ENCODE measurements at places on chromosomes 6 and 20.
A peak's percentile ranks its signal among the peaks of the same experiment; 100 is the strongest.

DNA sequence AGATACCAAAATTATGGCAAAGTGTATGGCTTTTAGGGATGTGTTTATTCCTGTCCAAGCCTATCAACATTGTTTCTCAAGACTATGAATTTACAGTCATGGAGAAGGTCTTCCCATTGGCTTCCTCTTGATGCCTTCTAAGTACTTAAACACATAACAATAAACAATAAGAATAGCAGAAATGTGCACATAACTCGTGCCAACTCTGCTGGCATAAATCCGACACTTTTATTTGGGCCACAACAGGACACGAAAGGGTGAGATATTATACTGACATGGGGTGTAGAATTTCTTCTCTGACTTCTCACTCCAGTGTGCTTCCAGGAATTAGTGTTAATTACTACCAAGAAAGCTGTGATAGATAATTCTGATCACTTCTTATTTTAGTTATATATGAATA, 695.9 kb upstream of the SLC35B3 start:
- no peak for DNase-seq

DNA sequence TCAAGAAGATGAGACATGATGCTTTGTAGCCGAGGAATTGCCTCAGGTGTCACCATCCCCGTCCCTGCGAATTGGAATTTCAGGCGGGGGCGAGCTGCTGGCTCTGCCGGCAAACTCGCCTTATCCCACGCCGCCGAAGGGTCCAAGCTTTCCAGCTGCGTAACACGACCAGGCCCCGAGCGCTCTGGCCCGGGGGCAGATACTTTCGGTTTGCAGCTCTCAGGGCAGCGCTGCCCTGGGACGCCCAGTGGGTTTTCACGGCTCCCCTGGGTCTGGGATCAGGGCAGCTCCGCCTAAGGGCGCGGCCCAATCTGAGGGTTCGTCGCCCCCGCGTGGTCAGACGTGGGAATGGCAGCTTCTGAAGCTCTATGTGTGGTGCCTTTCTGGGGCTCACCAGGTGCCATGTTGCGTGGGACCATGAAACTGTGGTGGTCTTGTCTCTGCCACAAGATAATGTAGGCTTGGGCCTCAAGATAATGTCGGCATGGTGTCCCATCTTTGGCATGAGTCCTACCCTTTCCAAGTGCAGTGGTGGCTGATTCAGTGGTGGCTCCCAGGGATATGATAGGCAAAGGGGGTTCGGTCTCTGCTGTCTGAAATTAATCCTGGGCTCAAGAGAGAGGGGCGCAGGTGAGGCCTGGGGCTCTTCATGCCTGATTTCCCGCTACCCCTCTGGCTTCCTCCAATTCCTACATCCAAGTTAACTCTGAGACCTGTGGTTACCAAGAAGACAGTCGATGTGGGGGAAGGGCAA, 21.0 kb downstream of the PIGT start:
- DNase-seq, result peak; percentile 85

- DNase-seq, result no peak
Observed at GRCh38 chr6:79874531-79875134, 72.7 kb downstream of the ELOVL4 start.

DNA sequence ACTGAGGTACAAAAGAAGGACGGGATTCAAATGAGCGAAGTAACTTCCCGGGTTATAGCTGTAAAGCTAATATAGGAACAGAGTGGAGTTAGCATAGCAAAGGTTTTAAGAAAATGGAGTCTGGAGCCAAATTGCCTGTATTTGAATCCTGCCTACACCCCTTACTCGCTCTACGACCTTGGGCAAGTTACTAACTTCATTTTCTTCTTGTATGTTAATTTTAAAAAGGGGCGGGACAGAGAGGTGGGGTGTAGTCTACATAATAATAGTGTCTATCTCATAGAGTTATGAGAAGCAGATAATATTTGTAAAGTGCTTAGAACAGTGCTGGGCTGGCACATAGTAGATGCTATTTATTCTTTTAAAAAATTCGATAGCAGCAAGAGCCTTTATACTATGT, 705 bp downstream of the ZSCAN23 start:
- no peak for DNase-seq

GRCh38 chr20:62658593-62659178, 16.4 kb downstream of the SLCO4A1 start:
- no peak for DNase-seq

GRCh38 chr6:63571361-63572043, 778 bp upstream of the LOC128125822 start:
- DNase-seq, result peak; percentile 53

- DNase-seq, result no peak
Observed at GRCh38 chr6:11460001-11460668, 77.4 kb upstream of the TMEM170B start.

DNA sequence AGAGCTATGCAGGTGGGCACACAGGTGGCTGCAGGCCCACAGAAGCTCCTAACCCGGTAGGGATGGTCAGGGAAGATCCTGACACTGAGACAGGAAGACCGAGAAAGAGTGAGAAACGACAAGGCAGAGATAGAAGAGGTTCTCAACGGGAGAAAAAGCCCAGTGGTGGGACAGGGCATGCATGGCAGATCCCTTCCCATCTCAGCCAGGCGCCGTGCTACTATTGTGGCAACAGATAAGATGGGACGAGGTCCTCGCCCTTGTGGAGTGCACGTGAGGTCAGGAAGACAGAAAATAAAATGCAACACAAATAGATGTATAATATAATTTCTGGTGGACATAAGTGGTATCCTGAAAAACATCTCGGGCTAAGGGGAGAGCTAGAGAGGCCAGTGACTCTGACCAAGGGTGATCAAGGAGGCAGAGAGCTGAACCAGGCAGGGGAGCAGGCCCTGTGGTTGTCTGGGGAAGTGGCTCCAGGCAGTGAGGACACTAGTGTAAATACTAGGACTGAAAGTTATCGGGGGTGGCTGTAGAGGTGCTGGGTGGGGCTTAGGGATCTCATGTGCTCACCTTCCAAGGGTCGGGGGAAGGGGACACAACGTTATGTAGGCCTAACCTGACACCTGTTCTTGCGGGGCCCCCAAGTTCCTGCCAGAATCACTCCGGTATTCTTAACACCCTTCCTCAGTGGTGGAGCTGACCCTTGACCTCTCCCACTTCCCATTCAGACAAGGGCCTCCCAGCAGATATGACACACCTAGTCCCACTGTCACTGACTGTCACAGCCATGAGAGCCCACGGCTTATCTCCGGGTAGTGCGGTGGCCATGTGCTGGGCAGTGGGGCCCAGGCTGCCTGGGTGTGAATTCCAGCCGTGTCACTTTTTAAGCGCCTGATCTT, 1.0 kb downstream of the SRXN1 start:
- DNase-seq, result no peak

GRCh38 chr20:1633535-1633934, 13.7 kb upstream of the SIRPB1 start:
- no peak for DNase-seq

GRCh38 chr6:38818691-38819090, 103.6 kb downstream of the DNAH8 start:
- no peak for DNase-seq

DNA sequence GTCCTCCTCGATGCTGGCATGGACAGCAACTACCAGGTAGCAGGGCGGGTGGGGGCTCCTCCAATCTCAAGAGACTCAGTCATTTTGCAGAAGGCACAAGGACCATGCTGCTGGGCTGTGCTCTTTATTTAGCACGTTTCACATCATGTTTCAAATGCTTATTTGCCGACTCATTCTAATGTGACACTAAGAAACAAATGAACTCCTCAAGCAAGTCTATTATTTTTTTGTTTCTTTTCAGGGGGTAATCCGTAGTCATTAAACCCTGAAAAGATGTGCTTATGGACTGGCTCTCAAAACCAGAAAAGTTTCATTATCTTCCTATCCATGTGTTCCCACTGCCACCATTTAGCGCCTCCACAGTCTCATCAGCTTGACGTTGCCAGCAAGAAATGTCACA, 92.9 kb downstream of the ANKS1A start:
- no peak for DNase-seq

- no peak for DNase-seq
Observed at GRCh38 chr6:129546702-129547101, 163.3 kb downstream of the ARHGAP18 start.
